Tracheal epithelial cell (primary cell): ENCODE measurements at places on chromosomes 12 and 14. TPM values are rescaled to one million over a fixed set of nuclear protein-coding genes. Genes with fewer than 3 reads are reported as not detected.

TMEM179 gene
- not detected in 2 replicates for total RNA-seq

NKX2-1 gene
- total RNA-seq, result 0.48 and 7.0 TPM in 2 replicates

RND1 gene
- 0.43 and 7.5 TPM in 2 replicates for total RNA-seq

NOS1 gene
- total RNA-seq, result 0.72 and 0.85 TPM in 2 replicates

OR4E2 gene
- total RNA-seq, result not detected in 2 replicates

COX8C gene
- not detected in 2 replicates for total RNA-seq

ACOT6 gene
- 0.24 and 0.43 TPM in 2 replicates for total RNA-seq

NID2 gene
- total RNA-seq, result 1.1 and 3.1 TPM in 2 replicates

FERMT2 gene
- 17.1 and 39.3 TPM in 2 replicates for total RNA-seq

GPR137C gene
- under 0.01 TPM in 1 of 2 replicates, not detected in the other for total RNA-seq

RERG gene
- total RNA-seq, result 0.64 TPM in 1 of 2 replicates, not detected in the other

C12orf50 gene
- total RNA-seq, result not detected in 2 replicates

BCL11B gene
- total RNA-seq, result 5.1 and 8.7 TPM in 2 replicates

HOXC12 gene
- total RNA-seq, result not detected in 2 replicates

DHH gene
- under 0.01 TPM in 1 of 2 replicates, not detected in the other for total RNA-seq

PTGER2 gene
- total RNA-seq, result 2.4 TPM in 1 of 2 replicates, not detected in the other

CLECL1 gene
- total RNA-seq, result not detected in 2 replicates
